ENCODE measurements at places on chromosomes 6 and 20.
A peak's percentile ranks its signal among the peaks of the same experiment; 100 is the strongest.

- no peak for DNase-seq
- no peak overlapping the region for H3K27ac ChIP-seq
- H3K36me3 ChIP-seq: peaks cover 31% of the 10 kb centered on the region
- peaks cover 30% of the 10 kb centered on the region for H3K4me1 ChIP-seq
Observed at GRCh38 chr20:63196768-63197470, 19.0 kb downstream of the YTHDF1 start.

GRCh38 chr6:16735014-16735413 lies 26.2 kb downstream of the ATXN1 start:
- no peak overlapping the region for H3K4me3 ChIP-seq
- peaks cover 74% of the 10 kb centered on the region for H3K4me1 ChIP-seq
- no peaks in the 10 kb centered on the region for H3K27me3 ChIP-seq
- DNase-seq: no peak

DNA sequence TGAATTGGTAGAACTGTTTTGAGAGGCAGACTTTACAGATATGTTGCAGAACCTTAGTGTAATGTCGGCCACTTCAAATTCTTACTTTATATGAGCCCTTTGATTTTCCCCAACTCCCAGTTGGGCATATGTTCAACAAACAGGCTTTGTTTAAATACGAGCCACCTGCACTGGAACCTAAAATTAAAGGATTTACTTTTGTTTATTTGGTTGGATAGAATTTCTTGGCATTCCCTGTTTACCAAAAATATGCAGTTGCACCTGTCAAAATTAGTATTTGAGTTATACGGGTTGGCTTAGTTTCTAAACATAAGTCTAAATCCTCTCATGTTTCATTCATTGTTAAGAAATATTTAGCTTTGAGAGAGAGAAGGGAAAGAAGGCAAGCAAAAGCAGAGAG lies 2.4 kb upstream of the GLYATL3 start:
- H3K27ac ChIP-seq: no peak overlapping the region
- peaks cover 13% of the 10 kb centered on the region for H3K36me3 ChIP-seq
- no peaks in the 10 kb centered on the region for H3K27me3 ChIP-seq
- H3K4me1 ChIP-seq: no peaks in the 10 kb centered on the region
- H3K4me3 ChIP-seq: no peak overlapping the region

- no peak overlapping the region for H3K4me3 ChIP-seq
- no peaks in the 10 kb centered on the region for H3K36me3 ChIP-seq
- H3K27me3 ChIP-seq: peaks cover 8% of the 10 kb centered on the region
- no peaks in the 10 kb centered on the region for H3K4me1 ChIP-seq
- H3K27ac ChIP-seq: no peak overlapping the region
Observed at GRCh38 chr20:46215913-46216707, 92.2 kb downstream of the CDH22 start.

- H3K27me3 ChIP-seq: peaks cover 24% of the 10 kb centered on the region
- H3K4me3 ChIP-seq: no peak overlapping the region
- DNase-seq: peak; percentile 49
- H3K4me1 ChIP-seq: no peaks in the 10 kb centered on the region
Observed at GRCh38 chr20:51014797-51015722, 7.8 kb downstream of the KCNG1 start.

All from activated CD4-positive, alpha-beta memory T cell treated with anti-CD3 and anti-CD28 coated beads for 36 hours (primary cell).